ENCODE measurements at places on chromosomes 12 and 14.
A peak's percentile ranks its signal among the peaks of the same experiment; 100 is the strongest.

DNA sequence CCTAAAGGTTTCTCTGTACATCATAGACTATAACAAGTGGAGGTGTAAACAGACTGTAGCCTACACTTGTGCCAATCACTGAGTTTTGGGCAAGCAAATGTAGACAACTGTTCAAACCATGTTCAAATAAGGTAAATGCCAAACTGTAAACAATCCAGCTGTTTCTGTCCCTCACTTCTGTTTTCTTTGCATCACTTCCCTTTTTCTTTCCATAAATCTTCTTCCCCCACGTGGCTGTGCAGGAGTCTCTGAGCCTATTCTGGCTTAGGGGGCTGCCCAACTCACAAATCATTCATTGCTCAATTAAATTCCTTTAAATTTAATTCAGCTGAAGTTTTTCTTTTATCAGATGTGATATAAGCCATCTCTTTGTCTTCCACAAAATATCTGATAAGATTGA lies 65.1 kb upstream of the CPM start:
- DNase-seq, result no peak

GRCh38 chr14:74660167-74660566 lies 48.1 kb upstream of the LTBP2 start:
- no peak for DNase-seq

DNA sequence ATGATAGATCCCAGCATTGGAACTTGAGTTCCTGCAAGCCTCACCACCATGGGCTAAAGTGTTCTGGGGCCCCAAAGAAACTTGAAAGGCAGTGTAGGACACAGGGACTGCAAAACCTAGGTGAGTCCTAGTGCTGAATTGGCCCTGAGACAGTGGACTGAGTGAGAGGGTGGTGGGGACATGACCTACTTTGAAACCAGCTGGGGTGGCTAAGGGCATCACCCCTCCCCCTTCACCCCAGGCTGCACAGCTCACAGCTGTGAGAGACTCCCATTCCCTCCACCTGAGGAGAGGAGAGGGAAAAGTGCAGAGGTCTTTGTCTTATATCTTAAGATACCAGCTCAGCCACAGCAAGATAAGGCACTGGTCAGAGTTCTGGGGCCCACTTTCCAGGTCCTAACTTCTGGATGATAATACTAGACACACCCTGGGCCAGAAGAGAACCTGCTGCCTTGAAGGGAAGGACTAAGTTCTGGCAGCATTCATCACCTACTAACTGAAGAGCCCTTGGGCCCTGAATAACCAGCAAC lies 62.5 kb downstream of the MAPKAPK5 start:
- DNase-seq, result no peak

DNA sequence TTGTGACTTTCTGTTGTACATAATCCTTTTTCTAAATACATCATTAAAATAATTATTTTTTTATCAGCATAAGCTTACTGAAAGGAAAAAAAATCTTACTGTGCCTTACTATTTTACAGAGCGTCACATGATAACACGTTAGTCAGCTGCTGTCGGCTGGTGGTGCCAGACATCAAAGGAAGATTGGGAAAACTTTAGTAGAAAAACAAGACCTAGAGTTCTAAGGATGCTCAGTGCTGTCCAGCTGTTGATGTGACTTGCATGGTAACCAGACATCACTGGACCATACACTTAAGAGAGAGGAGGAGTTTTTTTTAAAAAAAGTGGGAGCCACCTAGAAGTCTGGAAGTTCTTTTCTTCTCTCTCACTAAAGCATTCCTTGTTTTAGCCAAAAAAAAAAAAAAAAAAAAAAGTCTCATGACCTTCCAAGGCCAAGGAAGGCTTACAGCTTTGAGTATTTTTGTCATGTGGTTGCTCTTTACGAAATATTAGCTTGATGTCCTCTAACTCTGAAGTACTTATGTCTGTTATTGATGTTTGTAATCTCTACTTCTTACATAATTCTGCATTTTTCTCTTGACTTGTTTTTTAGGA lies 4.5 kb downstream of the RASSF8 start:
- no peak for DNase-seq

DNA sequence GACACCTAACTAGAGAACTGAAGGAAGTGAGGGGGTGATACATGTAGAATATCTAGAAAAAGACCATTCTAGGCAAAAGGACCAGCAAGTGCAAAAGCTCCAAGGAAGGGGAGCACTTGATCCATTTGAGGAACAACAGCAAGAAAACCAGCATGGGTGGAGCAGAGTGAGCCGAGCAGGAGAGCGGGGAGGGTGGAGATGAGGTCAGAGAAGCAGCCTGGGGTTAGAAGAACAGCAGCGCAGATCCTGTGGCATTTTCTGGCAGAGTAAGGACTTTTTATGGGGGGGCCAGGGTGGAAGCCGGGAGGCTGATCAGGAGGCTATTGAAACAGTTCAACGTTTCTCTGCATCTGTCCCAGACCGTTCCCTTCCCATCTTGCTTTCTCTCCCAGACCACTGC lies 24.5 kb upstream of the TMCC3 start:
- DNase-seq, result no peak

DNA sequence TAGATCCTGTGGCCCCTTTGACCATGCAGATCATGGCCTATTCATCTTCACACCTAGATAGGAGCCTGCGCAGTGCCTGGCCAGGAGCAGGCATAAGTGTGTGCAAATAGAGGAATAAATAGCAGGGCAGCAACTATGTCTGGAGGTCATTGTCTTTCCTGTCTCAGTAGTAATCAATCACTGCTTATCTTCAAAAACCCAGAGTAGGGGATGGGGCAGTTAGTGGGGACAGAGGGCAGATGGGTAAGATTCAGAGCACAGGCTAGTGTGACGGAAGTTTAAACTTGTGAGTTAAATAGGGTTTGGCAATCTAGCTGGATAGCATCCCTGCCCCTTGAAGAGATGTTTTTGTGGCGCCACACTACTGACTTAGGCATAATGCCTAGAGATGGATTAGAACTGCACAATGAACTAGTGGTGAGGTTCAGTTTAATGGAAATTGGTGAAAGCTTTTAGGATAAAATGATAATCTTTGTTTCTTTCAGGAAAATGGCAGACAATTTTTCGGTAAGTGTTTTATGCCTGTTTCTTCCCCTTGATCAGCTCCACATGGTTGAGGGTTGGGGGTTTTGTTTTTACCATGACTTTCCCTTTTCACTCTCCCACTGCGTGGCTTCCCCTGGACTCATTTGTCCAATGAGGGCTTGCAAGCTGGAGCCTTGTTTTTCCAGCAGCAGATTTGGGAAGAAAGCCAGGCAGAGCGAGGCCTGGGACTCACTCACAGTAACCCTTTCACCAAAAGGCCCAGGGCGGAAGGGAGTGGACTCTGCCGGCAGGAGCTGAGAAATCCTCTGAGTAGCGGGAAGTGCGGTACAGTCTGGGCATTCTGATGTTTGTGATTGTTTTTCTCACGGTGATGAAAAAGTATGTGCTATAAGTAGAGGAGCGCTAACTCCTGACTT lies 8.1 kb downstream of the LGALS3 start:
- DNase-seq, result peak; percentile 83

GRCh38 chr12:84911271-84912197 lies 1.1 kb downstream of the SLC6A15 start:
- peak; percentile 79 for DNase-seq

DNA sequence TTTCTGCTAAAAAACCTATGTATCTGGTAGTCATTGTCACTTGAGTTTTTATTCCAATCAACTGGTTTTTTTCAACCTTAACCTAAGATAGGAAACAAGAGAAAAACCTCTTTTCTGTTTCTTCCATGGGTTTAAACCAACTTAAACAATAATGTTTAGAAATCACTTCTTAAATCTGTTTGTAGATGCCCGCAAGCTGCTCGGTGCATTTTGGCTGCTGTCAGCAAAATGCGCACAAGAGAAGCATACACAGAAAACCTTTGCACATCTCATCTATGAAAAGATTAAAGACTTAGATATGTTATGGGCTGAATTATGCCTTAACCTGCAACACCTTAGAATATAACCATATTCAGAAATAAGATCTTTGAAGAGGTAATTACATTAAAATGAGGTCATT lies 299.8 kb downstream of the ITPR2 start:
- DNase-seq, result peak; percentile 27

- DNase-seq, result peak; percentile 77
Measured at GRCh38 chr14:77086017-77086727, 11.9 kb upstream of the CIPC start.

- DNase-seq, result no peak
Measured at GRCh38 chr14:104425763-104426646, 153.6 kb upstream of the C14orf180 start.

DNA sequence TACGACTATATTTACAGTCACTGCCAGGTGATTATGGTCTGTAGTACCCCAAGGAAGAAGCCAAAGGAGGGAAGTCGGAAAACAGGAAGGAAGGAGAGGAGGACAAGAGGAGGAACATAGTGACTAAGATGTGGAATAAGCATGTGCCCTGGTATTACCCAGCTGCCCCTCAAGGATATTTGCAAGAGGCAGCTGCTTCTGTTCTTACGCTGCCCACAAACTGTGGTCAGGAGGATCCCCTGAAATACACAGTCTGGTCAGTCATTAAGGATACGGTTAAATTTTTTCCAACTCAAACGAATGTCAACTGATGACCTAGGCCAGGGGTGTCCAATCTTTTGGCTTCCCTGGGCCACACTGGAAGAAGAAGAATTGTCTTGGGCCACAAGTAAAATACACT lies 126.5 kb downstream of the CMAS start:
- no peak for DNase-seq

DNA sequence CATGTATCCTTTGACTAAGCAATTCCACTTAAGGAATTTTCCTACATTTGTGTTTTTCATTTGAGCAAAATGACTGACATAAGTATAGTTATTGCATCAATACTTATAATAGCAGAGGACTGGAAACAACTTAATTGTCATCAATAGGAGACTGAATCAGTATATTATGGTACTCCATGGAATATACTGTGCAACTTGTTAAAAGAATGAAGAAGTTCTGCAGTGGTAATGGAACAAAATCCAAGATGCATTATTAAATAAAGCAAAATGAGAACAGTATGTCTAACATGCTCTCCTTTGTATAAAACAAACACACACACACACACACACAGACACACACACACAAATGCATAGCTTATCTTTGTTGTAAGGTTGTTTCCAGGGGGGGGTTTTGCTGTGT lies 303.1 kb downstream of the RAD51B start:
- DNase-seq, result no peak

DNA sequence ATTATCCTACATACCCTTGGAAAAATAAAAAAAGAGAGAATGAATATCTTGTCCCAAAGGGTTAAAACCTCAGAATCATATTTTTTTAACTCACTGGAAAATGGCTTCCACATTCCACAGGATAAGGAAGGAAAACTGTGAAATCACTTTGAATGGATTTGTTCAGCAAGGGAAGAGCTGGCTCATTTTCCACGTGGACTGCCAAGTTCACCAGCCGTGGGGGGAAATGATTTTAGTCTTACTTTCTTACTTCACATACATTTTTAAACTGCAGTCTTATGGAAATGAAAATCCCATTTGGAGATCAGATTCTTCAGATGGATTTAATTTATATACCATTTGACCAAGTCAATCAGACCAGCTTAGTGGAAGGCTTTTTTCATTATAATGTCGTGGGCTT lies 29.9 kb upstream of the AEBP2 start:
- DNase-seq, result peak; percentile 58

DNA sequence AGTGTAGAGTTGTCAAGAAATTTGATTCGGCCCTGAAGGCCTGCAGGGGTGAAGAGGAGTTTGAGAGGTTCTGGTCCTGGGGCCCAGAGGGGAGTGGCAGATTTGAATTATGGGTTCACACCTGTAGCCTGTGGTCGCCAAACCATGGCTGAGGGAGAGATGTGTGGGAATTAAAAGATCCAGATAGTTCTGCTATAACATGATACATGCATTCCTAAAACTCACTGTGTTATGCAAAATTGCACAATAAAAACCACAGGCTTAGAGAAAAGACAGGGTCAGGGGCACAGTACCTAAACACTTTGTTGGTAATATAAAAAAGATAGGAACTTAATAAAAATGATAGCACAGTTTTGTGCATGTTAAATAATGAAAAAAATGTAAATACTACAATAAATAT lies 106.2 kb downstream of the TMEM30B start:
- no peak for DNase-seq

DNA sequence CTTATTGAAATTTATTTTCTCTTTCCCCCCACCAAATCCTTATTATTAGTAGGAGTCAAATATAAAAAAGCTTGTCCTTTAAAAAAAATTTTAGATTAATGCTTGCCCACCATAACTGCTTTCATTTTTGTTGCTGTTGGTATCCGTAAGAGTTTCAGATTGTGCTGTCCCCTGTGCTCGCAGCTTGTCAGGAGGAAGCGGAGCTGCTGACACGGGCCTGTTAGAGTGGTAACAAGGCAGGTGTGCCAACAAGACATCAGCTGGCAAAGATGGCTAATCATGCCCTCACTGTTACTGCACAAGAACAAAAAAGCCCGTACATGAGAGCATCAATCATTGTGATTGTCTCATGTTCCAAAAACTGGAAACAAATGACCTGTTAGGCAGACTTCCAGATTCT lies 148.4 kb downstream of the ALG10B start:
- no peak for DNase-seq

- DNase-seq, result no peak
Measured at GRCh38 chr12:107748472-107748871, 12.5 kb downstream of the PRDM4 start.

DNA sequence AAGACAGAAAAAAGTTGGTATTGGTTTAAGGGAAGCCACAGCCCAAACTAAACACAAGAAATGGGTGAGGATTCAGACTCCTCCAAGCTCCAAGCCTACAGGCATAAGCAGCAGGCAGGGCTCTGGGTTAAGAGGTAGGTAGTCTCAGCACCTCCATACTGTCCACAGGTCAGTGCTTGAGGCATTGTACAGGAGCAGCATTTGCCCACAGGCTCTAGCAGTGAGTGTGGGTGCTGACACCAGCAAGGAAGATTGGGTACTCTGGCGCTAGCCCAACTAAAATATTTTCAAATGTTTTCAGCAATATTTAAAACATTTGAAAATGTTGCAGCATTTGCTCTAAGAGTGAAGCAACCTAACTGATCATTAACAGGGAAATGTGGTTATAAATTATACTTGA lies 33.1 kb downstream of the FERMT2 start:
- no peak for DNase-seq

- no peak for DNase-seq
Measured at GRCh38 chr12:14979468-14979867, 6.6 kb downstream of the PDE6H start.

DNA sequence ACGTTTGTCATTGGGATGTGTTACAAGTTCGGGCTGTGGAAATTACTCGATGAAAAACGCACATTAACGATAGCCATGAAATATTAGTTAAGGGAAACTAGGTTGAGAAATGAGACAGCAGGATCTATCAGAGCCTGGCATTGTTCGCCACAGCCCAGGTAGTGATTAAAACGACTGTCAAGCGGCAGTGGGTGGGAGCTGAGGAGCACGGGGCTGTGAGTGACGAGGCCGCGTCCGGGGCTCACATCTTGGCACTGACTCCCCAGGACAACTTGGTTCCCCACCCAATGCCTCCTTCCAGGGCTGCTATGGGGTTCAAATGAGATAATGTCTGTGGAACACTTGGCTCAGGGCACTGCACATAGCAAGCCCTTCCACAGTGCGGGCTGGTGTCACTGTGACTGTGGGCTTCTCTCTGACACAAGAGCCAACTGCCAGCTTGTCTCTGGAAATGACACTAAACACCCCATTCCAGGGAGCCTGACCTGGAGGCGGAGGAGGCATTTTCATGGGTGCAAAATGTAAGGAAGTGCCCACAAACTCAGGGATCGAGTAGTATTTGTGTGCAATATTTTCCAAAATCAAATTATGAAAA lies 19.3 kb downstream of the MMAB start:
- no peak for DNase-seq

- no peak for DNase-seq
Measured at GRCh38 chr12:68389305-68389704, 57.1 kb upstream of the MDM1 start.
